ENCODE measurements at places on chromosomes 7 and 10. TPM values are rescaled to one million over a fixed set of nuclear protein-coding genes. Genes with fewer than 3 reads are reported as not detected.

The ZNF467 gene
- not detected for total RNA-seq

GRCh38 chr10:85400981-85401695 lies 965.5 kb downstream of the GRID1 start:
- no peaks in the 10 kb centered on the region for H3K4me1 ChIP-seq
- no peaks in the 10 kb centered on the region for H3K27me3 ChIP-seq
- DNase-seq: no peak
- no peak overlapping the region for H3K4me3 ChIP-seq
- no peak overlapping the region for H3K27ac ChIP-seq

The COL28A1 gene
- total RNA-seq: not detected

DNA sequence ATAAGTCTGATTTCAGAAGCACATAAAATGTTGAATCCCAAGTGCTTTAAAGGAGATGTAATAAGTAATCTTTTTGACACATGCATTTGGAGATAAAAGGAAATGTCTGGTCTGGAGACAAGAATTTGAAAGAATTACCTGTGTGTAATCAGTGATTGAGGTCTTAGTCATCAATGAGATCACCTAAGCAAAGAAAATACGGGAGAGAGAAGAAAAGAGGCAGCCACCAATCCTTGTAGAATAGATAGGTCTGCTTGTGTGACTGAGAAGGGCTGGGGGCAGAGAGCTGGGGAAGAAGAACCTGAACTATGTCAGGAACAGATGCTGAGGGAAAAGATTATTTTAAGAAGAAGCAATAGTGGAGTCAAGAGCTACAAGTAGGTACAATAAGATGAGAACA lies 49.3 kb upstream of the ITPRID1 start:
- no peak overlapping the region for H3K27ac ChIP-seq
- no peak for DNase-seq
- H3K36me3 ChIP-seq: no peaks in the 10 kb centered on the region
- no peak overlapping the region for H3K4me3 ChIP-seq

GRCh38 chr10:117609095-117609795 lies 66.7 kb downstream of the EMX2 start:
- no peaks in the 10 kb centered on the region for H3K36me3 ChIP-seq
- peaks cover 19% of the 10 kb centered on the region for H3K27me3 ChIP-seq
- H3K27ac ChIP-seq: no peak overlapping the region
- no peak for DNase-seq

DNA sequence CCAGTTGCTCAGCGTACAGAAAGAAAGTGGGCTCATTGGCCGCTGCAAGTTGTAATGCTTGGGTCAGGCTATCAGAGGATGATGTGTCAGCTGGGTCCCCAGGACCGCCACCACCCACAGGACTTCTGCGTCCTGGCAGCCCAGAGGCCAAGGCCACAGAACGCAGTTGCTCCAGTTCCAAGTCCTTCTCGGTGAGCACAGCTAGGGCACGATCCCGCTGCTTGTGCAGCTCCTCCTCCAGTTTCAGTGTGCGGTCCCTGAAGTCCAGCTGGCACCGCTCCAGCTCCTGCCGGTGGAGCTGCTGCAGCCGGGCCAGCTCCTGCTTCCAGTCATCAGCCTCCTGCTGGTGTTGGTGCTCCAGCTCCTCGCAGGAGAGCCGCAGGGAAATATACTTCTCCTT lies 3.0 kb downstream of the GCC1 start:
- no peak overlapping the region for H3K4me3 ChIP-seq
- H3K27me3 ChIP-seq: no peaks in the 10 kb centered on the region
- H3K36me3 ChIP-seq: peaks cover 26% of the 10 kb centered on the region
- peaks cover 53% of the 10 kb centered on the region for H3K4me1 ChIP-seq
- no peak for DNase-seq

The NEBL gene
- total RNA-seq: 0.34 TPM

The HKDC1 gene
- 0.40 TPM for total RNA-seq

DNA sequence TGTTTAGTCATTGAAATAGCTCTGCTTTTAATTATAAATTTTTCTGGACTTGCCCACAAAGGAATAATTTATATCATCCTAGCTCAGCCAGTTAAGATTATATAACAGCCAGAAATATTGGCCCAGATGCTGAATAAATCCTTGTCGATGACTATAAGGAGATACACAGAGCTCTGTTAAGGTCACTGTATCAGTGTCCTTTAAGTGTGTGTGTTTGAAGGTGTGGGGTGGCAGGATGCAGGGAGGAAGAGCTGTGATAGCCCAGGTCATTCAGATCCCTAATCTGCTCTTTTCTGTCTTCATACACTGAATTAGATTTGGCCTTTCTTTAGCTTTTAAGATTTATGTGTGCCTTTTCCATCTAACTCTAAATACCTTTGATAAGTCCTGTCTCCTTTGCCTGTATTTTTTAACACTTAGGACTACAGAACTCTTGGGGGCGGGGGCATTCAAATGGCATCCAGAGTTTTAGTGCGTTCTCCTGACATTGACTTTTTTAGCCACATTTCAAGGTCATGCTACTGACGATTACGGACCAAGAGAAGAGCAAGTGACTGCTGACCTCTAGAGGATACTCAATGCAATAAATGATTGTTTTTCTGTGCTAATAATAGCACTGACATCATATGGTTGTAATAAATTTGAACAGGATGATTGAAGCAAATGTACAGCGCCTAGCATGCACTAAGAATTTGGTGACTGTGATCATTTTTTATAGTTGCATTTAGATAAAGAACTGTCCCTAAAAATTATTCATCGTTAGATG lies 172.3 kb downstream of the CACNB2 start:
- no peaks in the 10 kb centered on the region for H3K36me3 ChIP-seq
- no peak overlapping the region for H3K4me3 ChIP-seq
- no peaks in the 10 kb centered on the region for H3K27me3 ChIP-seq
- no peaks in the 10 kb centered on the region for H3K4me1 ChIP-seq
- H3K27ac ChIP-seq: no peak overlapping the region
- DNase-seq: no peak

The CCDC7 gene
- total RNA-seq: 10.4 TPM

The CDK5 gene
- total RNA-seq: 9.9 TPM

The ADAM22 gene
- 3.0 TPM for total RNA-seq

The WDR86 gene
- total RNA-seq: 0.25 TPM

DNA sequence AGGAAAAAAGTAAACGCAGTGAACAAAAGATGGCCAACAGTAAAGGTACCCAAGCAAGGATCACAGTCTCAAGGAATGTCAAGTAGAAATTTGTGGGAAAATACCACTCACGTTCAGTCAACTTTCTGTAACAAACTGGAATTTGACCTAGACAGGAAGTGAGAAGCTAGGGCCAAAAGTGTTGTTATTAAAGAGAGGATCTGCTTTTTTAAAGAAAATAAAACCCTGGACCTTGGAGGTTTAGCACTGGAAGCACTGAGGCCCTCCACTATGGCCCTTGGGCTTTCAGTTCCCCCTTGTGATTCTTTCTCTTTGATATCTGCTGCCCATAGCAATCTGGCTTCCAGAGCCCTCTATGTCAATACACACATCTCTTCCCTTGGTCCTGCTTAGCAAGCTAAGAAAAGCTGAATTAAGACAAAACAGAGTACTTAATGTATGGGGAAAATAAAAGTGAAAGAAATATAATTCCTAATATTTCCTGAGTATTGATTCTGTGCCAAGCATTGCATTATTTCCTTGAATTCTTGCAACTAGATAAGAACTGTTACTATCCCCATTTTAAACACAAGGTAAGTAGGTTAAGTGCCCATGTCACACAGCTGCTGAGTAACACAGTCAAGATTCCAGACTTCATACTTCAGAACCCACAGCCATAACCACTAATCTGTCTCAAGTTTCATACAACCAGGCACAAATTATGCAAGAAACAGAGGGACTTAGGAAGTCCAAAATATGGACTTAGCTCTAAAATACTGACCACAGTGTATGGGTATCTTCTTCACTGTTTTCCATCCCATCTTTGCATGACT lies 2.6 kb upstream of the ZNF438 start:
- no peak for DNase-seq
- H3K4me3 ChIP-seq: no peak overlapping the region
- H3K4me1 ChIP-seq: peaks cover 10% of the 10 kb centered on the region
- no peaks in the 10 kb centered on the region for H3K36me3 ChIP-seq

- peaks cover 29% of the 10 kb centered on the region for H3K36me3 ChIP-seq
- H3K4me1 ChIP-seq: peaks cover 47% of the 10 kb centered on the region
- H3K27me3 ChIP-seq: no peaks in the 10 kb centered on the region
- no peak overlapping the region for H3K4me3 ChIP-seq
- DNase-seq: no peak
These were observed 6.4 kb downstream of the C1GALT1 start for GRCh38 chr7:7188742-7189141.

The ELAPOR2 gene
- total RNA-seq: 2.8 TPM

GRCh38 chr10:9635691-9636090 lies 1382.0 kb upstream of the CELF2 start:
- no peak for DNase-seq
- H3K4me3 ChIP-seq: no peak overlapping the region
- H3K4me1 ChIP-seq: no peaks in the 10 kb centered on the region
- no peak overlapping the region for H3K27ac ChIP-seq
- no peaks in the 10 kb centered on the region for H3K27me3 ChIP-seq
- no peaks in the 10 kb centered on the region for H3K36me3 ChIP-seq

The CLRN3 gene
- not detected for total RNA-seq

DNA sequence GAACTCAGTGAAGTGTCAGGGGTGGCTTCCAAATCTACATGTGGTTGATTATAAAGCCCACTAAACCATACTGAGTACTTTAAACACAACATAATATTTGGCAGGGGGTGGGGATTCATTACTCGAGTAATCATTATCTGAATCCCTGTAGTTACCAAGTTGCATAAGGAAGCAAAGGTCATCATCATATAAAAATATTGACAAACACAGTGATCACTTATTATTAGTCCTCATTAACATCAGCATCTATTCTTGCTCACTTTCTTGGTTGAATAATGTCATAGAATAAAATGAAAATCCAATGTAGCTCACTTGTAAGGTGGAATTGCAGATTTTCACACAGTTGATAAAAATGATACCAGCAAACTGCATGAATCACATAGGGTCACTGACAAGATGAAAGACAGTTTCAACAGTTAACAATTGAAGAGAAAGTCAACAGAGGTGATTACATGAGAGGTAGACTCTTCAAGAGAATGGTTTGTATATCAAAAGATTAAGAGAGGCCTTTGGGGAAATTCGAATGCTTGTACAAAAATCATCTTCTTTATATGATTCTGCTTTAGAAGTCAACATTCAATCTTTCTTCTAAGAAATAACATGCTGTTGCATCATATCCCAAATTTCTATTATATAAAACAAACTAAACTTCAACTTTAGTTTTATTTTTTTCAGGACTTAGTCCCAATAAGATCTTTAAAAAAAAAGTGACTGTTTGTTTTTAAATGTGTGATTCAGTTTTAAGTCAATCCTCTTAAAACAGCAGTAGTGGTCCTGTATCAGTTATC lies 185.5 kb upstream of the KLF14 start:
- H3K27ac ChIP-seq: peak overlapping the region; percentile 85
- DNase-seq: no peak
- no peak overlapping the region for H3K4me3 ChIP-seq

DNA sequence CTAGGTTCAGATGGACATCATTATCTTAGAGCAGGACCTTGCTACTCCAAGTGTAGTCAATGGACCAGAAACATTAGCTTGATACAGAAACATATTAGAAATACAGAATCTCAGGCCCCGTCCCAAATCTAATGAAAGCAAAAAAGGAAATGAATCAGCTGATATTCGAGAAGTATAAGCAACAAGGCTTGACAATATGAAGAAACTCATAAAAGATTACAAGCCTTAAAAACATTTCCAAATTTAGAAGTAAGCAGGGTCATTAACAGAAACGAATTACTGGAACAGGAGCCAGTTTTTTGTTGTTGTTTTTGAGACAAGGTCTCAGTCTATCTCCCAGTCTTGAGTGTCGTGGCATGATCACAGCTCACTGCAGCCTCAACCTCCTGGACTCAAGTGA lies 40.5 kb upstream of the GSAP start:
- no peaks in the 10 kb centered on the region for H3K27me3 ChIP-seq
- H3K36me3 ChIP-seq: no peaks in the 10 kb centered on the region
- no peaks in the 10 kb centered on the region for H3K4me1 ChIP-seq
- no peak overlapping the region for H3K4me3 ChIP-seq
- DNase-seq: no peak

DNA sequence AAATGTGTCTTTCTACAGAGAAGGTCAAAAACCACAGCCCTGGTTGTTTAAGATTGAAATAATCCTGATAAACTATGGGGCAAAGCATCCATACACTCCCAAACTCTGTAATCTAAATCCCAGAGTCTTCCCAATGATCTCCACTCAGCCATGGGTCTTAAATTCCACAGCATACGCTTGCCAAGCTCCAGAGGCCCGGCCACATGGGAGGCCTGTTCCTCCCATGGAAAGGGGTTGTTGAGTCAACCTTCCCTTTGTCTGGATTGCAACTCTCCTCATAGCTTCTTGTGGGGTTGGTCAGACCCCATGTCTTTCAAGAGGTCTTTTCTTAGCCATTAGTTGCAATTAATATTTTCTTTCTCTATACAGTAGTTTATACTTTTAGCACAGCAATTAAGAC lies 718 bp upstream of the STEAP4 start:
- DNase-seq: no peak
- no peak overlapping the region for H3K27ac ChIP-seq
- no peaks in the 10 kb centered on the region for H3K36me3 ChIP-seq
- H3K4me3 ChIP-seq: no peak overlapping the region
- H3K27me3 ChIP-seq: peaks cover 34% of the 10 kb centered on the region

The PNLIPRP3 gene
- total RNA-seq: not detected

- no peaks in the 10 kb centered on the region for H3K36me3 ChIP-seq
- H3K27ac ChIP-seq: no peak overlapping the region
- no peaks in the 10 kb centered on the region for H3K27me3 ChIP-seq
These were observed 31.1 kb upstream of the HIBADH start for GRCh38 chr7:27693794-27694193.

DNA sequence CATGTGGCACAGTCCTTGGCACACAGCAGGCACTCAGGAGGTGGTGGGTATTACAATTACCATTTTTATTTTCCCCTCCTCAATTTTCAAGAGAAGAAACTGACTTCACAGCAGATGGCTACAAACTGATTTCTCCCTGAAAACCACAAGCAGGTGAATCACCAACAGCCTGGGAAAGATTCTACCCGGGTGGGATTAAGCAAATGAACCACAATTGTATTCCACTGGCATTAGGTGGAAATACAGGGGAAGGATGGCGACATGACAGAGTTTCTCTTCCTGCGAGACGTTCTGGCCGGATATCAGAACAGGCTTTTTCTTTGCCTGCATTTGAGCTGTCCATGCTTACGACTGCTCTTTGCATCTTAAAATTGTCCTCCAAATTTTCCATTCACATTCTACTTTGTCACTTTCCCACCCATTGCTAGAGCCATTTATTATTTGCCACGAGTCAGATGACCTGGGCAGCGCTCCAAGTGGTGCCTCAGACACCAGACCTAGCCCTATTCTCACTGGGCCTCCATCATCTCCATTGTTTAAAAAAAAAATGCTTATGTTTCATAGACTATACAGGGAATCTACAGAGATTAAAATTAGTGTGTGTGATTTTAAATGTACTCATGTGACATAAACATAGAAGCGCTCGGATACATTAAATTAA lies 4.6 kb downstream of the DENND11 start:
- H3K27ac ChIP-seq: no peak overlapping the region
- DNase-seq: no peak
- H3K36me3 ChIP-seq: peaks cover 2% of the 10 kb centered on the region
- no peaks in the 10 kb centered on the region for H3K27me3 ChIP-seq
- peaks cover 61% of the 10 kb centered on the region for H3K4me1 ChIP-seq

- H3K27me3 ChIP-seq: no peaks in the 10 kb centered on the region
- no peak overlapping the region for H3K4me3 ChIP-seq
- H3K27ac ChIP-seq: no peak overlapping the region
These were observed 43.4 kb downstream of the CAMK2B start for GRCh38 chr7:44281811-44282600.

The OR2F1 gene
- not detected for total RNA-seq

The PDE6C gene
- not detected for total RNA-seq
